ENCODE measurements at places on chromosomes 5 and 9. TPM values are rescaled to one million over a fixed set of nuclear protein-coding genes. Genes with fewer than 3 reads are reported as not detected.

SH3RF2 gene
- total RNA-seq, result 1.1 TPM

IARS1 gene
- total RNA-seq, result 414 TPM

PRRC1 gene
- total RNA-seq, result 46.8 TPM

PTGS1 gene
- 21.1 TPM for total RNA-seq

SLC6A3 gene
- total RNA-seq, result not detected

STARD4 gene
- 63.0 TPM for total RNA-seq

SLC4A9 gene
- total RNA-seq, result not detected

- DNase-seq, result peak; percentile 46
Observed at GRCh38 chr5:36599986-36600779, 6.2 kb upstream of the SLC1A3 start.

DNA sequence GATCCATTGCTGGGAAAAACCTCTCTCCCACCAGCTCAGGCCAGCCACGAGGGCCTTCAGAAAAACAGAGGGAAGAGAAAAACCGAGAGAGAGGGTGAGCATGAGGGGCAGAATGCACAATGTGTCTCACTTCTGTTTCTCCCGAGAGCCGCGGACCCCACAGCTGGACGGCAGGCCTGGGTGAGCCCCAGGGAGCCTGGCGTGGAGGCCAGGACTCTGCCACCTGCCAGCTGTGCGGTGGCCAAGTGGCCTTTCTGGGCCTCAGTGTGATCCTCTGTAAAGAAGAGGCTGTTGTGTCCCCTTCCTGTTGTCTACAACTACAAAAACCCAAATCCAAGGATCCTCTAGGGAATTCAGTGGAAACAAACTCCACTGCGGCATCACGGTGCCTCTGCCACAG, 179.3 kb downstream of the PAX5 start:
- no peak for DNase-seq

DNA sequence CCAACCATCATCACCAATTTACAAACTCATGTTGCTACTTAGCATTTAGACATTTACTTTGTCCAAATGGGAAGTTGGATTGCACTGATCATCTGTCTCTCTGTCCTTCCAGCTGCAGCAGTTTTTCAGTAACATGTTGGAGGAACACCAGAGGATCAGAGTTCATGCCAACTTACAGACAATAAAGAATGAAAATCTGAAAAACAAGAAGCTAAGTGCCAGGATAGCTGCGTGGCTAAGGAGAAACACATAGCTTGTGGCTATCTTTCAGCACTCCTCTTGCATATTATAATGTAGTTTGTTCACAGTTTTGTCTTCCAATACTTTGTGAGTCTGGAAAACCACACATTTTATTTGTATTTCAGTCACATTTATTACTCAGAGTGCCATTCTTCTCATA, 6.4 kb upstream of the ARL14EPL start:
- no peak for DNase-seq

DNA sequence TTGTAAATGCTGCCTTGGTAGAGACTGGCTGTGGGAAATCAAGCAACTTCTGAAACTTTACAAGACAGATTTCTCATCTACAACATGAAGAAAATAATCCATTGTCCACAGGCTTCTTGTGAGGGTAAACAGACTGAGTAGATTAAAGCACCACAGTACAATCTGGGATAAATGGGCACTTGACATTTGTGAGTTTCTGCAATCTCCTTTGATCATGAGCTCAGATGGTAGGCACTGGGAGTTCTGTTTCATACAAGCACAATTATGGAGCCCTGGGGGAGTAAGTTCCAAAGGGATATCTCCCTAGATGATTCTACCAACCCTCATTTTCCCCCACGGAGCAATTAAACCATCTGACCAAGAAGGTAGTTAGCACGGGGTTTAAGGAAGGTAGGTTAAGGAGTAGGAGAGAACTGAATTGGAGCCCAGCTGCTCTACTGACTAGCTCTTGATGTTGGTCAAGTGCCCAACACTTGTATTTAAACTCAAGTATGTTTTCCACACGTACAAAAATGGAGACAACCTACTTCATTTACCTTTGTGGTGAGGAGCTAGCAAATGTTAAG, 479.5 kb upstream of the TNC start:
- DNase-seq, result no peak

DNA sequence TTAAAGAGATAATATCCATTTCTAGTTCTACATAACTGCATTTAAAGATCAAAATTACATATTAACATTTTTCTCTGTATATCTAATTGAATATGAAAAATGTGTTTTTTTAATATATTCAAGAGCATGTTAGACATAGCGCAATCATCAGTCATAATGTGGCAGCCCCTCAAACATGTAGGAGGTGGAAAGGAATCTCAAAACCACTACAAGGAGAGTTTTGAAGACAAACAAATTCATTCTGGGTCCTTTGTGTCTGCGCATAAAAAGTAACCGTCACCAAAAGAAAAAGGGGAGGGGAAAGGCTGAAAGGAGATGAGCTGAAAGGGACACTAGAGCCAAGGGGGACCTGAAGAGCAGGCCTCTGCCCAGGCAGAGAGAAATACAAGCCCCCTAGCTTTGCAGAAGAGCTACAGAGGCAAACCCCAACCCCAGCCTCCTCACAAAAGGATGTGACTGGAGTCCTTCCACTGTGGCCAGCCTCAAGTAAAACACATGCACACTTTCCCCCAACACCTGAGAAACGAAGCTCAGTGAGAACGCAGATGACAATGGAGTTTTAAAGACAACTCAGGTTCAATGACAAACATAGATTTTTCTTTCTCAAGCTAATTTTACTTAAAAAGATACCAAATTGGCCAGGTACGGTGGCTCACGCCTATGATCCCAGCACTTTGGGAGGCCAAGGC, 62.0 kb downstream of the MAPKAP1 start:
- no peak for DNase-seq

DNA sequence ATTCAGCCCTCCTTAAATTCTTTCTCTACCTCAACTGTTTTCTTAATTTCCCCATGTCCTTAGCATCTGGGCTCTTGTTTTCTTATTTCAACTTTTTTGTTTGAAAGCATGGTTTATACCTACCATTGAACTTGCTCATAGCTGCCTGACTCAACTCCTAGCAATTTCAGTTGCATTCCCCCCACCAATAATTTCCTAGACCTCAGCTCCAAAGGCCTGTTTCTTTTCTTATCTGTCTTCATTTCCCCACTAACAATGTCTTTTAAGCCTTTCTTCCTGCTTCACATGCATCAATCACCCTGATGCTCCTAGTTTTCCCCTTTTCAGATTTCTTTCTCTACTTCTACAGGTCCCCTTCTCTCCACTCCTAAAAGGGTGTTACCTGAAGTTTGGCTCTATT, 129.7 kb upstream of the PDE4D start:
- no peak for DNase-seq

DNA sequence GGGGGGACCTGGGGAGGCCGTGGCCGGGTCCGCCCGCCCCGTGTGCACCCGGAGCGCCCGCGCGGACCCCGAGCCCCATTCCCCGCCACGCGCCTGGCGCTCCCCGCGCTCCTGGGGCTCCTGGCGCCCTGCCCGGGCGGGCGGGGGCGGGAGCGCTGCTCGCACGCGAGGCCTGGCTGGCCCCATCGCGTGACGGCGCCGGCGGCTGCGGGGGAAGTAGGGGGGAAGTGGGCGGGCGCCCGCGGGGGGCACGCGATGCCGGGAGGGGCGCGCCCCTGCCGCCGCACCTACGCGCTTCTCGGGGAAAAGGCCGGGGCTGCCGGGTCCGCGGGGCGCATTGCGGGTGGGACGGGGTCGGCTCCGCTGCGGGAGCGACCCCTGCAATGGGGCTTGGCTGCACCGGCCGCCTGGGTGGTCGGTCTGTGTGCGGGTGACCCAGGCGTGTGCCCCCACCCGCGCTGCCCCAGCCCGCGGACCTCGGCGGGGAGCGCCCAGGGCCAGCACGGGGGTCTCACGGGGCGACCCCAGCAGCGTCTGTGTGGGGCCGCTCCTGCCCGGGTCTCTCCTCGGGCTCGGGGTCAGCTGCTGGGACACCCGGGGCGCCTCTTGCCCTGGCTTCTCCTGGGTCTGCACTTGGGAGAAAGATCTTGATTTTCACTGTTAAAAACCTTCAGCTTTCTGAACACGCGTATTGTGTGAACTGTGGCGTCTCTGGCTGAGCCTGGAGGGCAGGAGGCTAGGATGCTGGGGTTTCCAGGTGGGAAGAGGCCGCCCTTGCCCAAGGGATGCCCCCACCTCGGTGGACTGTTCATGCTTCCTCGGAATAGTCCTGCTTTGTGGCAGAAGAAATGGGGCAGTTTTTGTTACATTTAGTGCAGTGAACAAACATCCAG, 52.4 kb downstream of the AHRR start:
- DNase-seq, result peak; percentile 77

DNA sequence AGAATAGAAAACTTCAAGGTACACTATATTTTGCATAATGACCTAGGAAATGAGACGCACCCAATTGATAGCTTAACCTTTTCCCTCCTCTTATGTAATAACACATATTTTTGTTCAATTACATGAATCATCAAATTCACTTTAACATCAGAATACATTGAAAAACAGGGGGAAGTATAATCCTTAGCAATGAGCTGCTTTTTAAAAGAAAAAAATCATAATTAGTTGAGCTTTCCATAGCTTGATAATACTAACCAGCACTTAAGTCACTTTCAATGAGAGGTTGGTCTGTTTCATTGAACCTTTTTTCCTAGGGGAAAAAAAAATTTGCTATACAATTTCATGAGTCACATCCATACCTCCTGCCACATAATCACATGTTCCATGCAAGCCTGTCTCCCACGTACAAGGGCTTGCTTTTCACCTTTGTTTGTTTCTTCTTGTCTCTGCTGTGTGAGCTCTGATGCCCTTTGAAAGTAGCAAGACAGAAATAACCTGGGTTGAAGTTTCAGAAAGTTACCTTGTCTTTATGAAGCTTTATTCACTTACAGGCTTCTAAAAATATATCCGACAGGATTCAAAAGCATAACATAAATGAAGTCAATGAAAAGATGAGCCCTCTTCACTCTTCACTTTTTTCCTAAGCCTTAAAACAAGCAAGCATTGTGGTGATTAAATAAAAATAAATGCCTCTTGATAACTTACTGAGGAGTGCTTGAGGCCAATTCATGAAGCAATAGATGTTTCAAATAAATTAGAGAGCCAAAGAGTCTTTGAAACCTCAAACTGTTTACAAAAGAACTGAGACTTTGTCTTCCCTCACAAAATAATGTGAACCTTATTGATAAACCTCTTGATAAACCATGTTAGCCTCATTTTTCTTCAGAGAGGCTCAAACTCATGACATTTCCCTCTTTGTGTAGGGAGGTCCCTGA, 108.5 kb downstream of the FEM1C start:
- DNase-seq, result peak; percentile 50

DNA sequence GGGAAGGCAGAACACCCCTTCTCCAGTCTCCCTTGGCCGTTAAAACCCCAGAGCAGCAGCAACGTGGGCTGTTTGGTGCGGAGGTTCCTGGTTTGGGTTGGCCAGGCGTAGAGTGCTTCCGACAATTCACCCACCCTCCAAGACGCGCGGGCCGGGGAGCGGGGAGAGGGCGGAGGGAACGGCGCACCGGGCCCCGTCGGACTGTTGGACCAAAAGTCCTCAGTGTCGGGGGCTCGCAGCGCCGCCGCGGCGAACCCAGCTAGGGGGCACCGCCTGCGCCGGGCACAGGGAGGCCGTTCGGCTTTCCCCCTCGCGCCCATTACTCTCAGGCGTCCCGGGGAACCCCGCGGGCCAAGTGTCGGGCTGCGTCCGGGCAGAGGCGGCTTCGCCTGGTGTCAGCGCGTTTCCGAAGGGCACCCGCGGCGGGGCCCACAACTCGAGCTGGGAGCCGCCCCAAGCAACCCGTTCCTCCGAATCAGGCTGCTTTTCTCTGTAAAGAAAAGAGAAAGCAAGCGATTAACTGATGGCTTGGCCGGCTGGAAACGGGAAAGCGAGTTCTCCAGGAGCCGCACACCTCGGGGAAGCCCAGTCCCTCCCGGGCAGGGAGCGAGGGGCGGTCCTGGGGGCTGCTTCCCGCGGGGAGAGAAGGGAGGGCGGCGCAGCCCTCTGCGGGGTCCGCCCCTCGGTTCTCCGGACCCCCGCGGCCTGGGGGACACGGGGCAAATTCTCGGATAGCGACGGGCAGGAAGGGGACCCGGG, 145.5 kb downstream of the ERCC6L2 start:
- DNase-seq, result no peak

GRCh38 chr9:113598451-113598850, 134.9 kb downstream of the RGS3 start:
- no peak for DNase-seq

DNA sequence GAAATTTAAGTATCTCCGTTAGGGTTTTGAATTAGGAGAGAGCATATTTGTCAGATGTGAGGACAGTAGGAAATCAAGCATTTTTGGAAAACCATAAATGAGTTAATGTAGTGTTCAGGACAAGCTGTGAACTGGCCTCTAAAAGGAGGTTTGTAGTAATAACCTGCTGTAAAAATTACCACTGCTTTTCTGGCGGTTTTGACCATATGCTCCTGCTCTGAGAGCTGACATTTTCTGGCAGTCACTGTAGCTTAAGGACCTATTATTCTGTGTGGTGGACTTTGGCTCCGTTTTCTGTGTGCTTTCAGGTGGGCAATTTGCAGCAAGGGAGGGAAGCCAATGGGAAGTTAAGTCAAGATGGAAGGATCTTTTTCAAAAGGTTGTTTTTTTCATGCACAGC, 111.1 kb downstream of the SGCD start:
- DNase-seq, result no peak

DNA sequence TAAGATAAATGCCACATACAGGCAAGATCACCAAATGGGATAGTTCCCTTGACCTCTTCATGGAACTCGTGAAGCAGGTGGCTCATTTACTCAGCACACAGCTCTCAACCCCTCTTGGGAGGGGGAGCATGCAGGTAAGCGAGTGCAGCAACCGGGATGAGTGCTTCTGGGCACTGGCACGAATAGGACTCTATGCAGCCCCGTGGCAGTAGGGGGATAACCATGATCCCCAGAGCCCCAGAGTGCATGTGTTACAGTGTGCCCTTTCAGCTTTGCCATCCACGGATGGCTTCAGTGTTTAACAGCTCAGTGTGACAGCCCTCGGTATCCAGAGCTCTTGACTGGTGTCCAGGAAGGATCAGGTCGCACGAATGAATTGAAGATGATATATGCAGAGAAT, 1187.1 kb downstream of the CDH9 start:
- no peak for DNase-seq
